ENCODE measurements at places on chromosomes 4 and X.

GRCh38 chr4:189497516-189497915 is 443.2 kb upstream of the FRG1 start:
- no peak for DNase-seq

- DNase-seq: no peak
Measured at GRCh38 chrX:29890004-29890403, 325.4 kb upstream of the MAGEB2 start.

GRCh38 chr4:8618421-8618820 is 25.9 kb downstream of the CPZ start:
- DNase-seq: no peak

GRCh38 chr4:8152865-8153257 is 5.8 kb downstream of the ABLIM2 start:
- no peak for DNase-seq

GRCh38 chr4:107034996-107035818 is 906 bp downstream of the DKK2 start:
- no peak for DNase-seq

GRCh38 chr4:163613383-163613782 is 118.9 kb downstream of the TMA16 start:
- DNase-seq: no peak

- no peak for DNase-seq
Measured at GRCh38 chr4:88630756-88631155, 38.5 kb downstream of the HERC3 start.

All from 8988T (cell line).